Fibroblast of skin of abdomen (primary cell): ENCODE measurements at places on chromosomes 16 and 17.
A peak's percentile ranks its signal among the peaks of the same experiment; 100 is the strongest.

DNA sequence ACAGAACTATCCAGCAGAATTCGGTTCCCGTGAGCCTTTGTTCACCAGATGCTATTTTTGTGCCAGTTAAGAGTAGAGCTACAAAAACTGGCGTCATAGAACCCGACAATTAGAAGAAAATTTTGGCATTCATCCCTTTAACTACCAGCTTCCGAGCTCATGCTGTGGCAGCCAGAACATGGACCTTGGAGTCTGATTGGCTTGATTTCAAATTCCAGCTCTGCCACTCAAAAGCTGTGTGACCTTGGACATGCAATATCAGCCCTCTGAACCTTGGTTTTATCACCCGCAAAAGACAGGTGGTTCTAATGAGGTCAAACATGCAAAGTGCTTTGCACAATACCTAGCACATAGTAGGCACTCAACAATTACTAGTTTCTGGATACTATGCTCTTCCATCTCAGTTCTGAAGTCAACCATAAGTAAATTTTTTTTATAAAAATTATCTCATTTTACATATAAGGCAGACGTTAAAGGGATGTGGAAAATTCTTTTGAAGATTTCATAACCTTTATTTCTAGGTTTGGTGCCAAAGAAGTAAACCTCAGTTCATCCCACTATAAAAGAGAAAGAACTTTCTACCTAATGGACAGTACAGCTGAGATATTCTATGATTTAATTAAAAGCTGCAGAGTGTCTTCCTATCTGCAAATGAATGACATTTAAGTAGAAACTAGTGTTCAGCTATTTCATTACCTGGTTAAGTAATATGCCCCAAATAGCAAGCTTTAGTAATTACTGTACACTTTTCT lies 331.5 kb downstream of the HAPSTR1 start:
- DNase-seq: no peak

GRCh38 chr17:67491681-67492024 lies 114.6 kb downstream of the PITPNC1 start:
- DNase-seq: no peak

- DNase-seq: no peak
Observed at GRCh38 chr17:81832608-81833159, 407 bp downstream of the MCRIP1 start.

DNA sequence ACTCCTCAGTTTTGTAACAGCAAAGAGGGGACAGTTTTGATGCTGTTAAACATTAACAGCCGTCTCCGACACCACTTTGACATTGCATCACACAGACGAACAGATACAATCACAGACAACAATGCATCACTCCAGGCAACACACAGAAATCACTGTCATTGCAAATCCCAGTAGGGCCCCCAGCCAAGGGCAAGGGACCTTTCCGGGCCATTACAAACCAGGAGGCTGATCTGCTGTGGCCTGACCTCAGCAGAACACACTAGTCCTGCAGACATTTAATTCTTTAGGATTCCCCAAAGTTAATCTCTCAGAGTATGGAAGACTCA lies 136.2 kb upstream of the RCVRN start:
- no peak for DNase-seq

GRCh38 chr16:7392206-7392605 lies 59.6 kb downstream of the RBFOX1 start:
- DNase-seq: no peak

DNA sequence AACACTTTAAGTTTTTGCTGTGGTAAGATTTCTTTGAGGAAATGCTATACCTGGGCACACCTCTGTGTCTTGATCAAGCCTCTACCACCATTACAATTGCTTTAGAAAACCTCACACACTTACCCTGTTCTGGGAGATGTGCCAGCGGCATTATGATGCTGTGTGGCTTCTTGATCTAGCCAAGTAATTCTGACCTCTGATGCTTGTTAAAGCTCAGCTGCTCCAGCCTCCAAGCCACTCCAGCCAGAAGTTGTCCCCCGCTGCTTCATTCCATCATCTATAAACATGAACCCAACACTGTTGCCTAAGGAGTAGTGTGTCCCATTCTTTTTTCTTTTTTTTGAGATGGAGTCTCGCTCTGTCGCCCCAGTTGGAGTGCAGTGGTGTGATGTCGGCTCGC lies 60.1 kb downstream of the CYLD start:
- DNase-seq: peak; percentile 10

GRCh38 chr17:77492446-77493237 lies 351.9 kb downstream of the SEC14L1 start:
- no peak for DNase-seq

DNA sequence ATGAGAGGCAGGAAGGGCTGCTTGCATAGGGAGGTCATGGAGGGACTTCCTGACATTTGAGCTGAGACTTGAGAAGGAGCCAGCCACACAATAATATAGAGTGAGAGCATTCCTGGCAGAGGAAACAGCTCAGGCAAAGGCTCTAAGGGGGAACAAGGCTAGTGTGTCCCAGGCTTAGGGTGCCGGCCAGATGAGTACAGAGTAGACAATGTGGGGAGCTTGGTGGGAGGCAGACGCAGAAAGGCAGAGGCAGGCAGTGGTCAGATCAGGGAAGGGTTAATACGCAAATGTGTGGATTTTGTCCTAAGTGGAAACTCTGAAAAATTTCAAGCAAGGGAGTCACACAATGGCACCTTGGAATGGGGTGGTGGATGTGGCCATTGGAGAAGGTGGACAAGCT lies 31.3 kb downstream of the CD300LB start:
- DNase-seq: no peak

DNA sequence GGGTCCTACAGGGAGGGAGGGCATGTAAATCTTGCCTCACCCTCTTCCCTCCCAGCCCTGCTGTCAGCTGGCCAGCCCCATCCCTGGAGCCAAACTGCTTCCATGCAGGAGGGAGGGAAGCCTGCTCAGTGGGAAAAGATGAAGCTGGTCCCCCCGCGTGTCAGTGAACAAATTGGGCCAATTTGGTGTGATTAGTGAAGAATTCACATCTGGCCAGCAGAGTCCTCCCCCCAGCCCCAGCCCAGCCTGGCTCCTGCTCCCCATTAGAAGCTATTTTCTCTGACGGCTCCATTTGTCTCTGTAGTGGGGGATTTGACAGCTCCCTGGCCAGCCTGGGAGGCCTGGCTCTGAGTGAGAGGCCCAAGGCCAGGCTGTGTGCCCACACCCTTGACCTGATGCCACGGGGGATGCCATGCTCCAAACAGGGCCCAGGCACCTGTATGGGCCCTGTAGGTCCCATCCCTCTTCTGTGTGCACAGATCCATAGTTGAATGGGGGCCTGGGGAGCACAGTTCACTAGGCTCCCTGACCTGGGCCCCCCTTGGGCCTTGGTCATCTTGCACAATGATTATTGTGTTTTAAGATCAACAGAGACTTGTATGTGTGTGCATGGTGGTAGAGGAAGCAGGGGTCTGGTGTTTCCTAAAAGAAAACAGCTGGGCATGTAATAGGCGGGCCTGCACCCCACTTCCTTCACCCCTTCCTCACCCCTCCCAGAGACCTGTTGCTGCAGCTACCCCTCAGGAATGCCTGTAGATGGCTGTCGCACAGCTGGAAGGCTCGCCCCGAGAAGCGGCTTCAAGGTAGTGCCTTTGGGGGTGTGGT lies 50.7 kb upstream of the TAC4 start:
- no peak for DNase-seq

- DNase-seq: no peak
Observed at GRCh38 chr16:80692270-80692669, 112.1 kb downstream of the CDYL2 start.

- DNase-seq: no peak
Observed at GRCh38 chr16:7680296-7680695, 347.7 kb downstream of the RBFOX1 start.

DNA sequence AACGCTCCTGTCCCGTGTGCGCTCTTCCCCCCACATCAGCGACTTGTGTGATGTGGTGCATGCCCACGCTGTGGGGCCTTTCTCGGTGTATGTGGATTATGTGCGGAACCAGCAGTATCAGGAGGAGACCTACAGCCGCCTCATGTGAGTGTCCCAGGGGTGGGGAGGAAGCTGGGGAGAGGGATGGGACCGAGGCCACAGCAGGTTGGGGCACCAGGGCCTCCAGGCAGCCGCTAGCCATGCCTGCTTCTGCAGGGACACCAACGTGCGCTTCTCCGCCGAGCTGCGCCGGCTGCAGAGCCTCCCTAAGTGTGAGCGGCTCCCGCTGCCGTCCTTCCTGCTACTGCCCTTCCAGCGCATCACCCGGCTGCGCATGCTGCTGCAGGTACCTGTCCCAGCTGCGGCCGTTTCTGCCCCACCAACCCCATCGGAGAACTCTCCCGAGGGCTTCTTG lies 5.8 kb downstream of the ARHGEF15 start:
- DNase-seq: no peak

DNA sequence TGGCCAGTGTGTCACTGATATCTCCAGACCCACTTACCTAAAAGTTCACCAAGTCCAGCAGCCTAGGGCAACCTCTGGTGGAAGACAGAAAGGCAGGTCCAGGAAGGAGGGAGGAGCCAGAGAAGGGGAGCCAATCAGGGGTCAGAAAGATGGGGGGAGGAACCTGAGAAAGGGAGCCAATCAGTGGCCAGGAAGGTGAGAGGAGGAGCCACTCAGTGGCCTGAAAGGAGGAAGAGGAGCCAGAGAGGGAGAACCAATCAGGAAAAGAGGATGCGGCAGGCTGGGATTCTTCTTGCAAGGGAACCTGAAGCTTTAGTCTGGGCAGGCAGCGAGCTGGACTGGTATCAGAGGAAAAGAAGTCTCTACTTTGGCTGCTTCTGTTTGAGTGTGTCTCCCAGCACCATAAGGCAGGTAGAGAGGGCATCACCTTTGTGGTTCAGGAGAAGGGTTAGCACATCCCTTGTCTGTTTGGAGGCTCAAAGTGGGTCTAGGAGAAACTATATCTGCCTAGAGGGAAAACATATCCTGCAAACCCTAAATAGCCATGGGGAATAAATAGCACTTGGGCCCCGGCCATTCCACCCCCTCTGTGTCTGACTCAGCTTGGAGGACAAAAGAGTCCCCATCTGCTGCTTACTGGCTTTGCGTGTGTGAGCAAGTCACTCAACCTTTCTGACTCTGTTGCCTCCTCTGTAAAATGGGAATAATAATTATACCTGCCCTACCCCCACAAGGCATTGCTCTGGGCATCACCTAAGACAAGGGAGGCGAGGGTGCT lies 43.4 kb upstream of the CRHR1 start:
- DNase-seq: peak; percentile 30

DNA sequence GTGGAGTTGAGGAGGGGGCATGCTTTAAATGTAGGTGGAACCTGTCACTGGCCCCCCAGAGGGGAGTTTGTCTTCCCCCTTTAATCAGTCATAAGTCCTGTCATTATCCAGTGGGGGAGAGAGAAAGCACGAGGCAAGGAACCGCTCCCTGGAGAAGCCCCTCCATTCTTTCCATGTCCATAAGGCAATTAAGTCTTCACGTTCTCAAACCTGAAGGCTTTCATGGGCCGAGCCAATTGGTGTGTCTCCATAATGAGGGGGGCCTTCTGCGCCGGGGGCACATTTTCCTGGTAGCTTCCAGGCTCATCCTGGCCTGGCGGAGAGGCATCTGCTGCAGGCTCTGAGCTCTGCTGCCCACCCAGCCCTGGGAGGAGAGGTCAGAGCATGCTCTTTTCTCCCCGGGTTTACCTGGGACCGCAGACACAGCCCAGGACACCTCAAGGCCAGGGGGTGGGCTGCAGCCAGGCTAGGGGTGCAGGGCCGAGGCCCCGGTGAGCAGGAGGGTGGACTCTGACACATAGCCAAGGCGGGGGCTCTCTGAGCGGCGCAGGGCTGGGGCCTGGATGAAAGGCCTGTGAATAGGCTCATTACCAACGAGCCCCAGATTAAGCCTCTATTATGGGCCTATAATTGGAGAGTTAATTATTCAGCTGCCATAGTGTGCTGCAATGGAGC lies 42.5 kb downstream of the C16orf78 start:
- DNase-seq: no peak

- DNase-seq: no peak
Observed at GRCh38 chr16:12405089-12405488, 398.6 kb downstream of the CPPED1 start.

- no peak for DNase-seq
Observed at GRCh38 chr17:50355336-50355700, 9.4 kb downstream of the XYLT2 start.

DNA sequence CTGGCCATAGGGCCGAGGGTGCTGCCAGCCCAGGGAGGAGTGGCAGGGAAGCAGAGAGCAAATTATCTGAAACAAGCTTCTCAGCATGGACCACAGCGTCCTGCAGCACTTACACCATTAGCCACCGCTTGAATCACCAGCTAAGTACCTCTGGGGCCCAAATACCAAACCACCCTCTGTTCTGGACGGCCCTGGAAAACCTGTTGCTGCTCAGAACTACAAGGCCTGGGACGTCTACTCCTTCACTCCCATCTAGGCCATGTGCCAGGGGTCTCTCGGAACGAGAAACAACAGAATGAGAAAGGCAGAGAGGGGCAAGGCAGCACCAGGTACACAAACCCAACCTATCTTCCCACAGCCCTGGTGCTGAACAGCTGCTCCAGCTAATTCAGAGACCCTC lies 39.9 kb upstream of the GFOD2 start:
- DNase-seq: no peak

DNA sequence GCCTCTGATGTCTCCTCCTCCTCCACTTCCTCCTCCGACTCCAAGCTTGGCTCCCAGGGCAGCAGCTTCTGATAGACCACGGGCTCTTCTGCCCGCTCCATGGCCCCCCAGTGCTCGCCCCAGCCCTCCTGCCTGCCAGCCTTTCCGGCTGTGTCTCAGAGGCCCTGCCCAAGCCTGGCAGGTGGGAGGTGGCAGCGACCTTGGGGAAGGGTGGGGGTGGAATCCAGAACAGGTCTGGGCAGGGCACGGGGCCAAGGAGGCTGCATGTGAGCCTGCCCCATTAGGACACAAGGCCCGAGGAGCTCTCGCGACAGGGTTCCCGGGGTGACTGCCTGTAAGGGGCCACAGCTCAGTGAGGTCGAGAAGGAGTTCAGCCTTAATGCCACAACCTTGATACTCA lies at the start of gene GGT6:
TSS of gene GGT6 (minus strand) at position 157 of the 400 bp plus-strand sequence. CDS start at position 101, 56 bp downstream.
- no peak for DNase-seq

DNA sequence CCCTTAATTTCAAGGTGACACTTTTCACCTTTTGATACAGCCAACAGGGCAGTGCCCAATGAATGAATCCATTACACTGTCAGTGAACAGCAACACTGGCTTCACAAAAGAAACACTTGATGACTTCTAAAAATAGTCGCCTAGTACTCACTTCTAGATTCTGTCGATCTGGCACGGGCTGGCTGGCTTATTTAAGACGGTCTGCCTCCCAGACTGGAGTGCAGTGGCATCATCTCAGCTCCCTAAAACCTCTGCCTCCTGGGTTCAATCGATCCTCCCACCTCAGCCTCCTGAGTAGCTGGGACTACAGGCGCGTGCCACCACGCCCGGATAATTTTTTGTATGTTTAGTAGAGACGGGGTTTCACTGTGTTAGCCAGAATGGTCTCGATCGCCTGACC lies 1.9 kb downstream of the NDUFAB1 start:
- no peak for DNase-seq

GRCh38 chr16:466651-467050 lies 41.2 kb downstream of the RAB11FIP3 start:
- DNase-seq: no peak

- DNase-seq: no peak
Observed at GRCh38 chr16:8278031-8278580, 312.2 kb downstream of the TMEM114 start.

DNA sequence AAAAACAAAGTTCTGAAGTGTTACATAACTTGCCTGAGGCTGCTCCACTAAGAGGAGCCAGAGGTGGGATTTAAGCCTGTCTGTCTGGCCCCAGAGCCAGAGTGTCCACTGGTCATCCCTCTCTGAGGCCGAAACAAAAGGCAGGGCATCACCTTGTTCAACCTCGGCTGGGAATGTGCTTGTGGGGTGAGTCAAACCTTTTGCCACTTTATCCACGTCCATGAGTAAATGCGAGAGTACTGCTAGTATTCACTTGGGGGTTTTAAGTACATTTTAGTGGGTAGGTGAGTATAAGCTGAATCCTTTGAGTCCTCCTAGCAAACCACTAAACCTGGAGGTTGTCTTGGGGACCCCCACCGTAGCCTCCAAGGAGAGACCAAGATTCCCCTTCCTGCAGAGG lies 103.5 kb downstream of the STX8 start:
- DNase-seq: peak; percentile 21
